ENCODE measurements at places on chromosomes 3 and 15.

- no peak for DNase-seq
Observed at GRCh38 chr3:111863942-111864694, 5.1 kb downstream of the PHLDB2 start.

GRCh38 chr3:24435584-24435983 lies 59.1 kb downstream of the THRB start:
- DNase-seq = no peak

GRCh38 chr3:56887402-56888025 lies 85.8 kb upstream of the ARHGEF3 start:
- DNase-seq = no peak

DNA sequence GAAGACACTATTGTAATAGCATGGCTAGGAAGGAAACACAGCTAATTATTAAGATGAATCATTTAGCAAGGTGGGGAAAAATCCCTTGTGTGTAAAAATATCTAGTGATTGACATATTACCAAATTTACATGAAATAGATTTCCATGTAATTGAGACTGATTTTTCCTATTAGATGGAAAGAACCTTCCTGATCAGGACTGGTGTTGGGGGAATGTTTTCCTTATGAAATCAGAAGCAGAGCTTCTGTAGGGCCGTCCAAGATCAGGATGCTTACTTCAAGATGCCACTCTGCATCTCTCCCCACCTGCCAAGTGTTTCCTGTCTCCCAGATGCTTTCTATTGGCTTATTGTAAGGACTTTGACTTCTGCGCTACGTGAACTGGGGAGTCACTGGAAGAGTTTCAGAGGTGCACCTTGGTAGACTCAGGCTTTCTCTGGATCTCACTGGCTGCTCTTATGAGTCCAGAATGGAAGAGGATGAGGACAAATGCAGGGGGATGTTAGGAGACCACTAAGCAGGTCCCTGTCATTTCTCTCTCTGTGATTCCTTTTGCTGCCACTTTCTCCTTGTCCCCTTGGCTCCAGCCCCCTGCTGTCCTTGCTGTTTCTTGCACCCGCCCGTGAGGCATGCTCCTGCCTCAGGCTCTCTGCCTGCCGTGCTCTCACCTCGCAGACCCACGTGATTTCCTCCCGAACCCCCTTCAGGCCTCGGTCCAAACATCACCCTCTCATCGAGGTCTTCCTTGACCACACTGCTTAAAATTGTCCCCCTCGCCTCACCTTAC lies 30.1 kb downstream of the BTD start:
- no peak for DNase-seq

DNA sequence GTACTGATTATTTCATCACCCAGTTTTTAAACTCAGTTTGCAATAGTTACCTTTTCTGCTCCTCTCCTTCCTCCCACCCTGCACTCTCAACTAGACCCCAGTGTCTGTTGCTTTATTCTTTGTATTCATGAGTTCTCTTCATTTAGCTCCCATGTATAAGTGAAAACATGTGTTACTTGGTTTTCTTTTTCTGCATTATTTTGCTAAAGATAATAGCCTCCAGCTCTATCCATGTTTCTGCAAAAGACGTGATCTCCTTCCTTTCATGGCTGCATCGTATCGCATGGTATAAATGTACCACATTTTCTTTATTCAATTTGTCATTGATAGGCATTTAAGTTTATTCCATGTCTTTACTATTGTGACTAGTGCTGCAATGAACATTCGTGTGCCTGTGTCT lies 79.0 kb downstream of the NAALADL2 start:
- no peak for DNase-seq

GRCh38 chr3:76198086-76198485 lies 412.7 kb upstream of the ZNF717 start:
- DNase-seq = no peak

DNA sequence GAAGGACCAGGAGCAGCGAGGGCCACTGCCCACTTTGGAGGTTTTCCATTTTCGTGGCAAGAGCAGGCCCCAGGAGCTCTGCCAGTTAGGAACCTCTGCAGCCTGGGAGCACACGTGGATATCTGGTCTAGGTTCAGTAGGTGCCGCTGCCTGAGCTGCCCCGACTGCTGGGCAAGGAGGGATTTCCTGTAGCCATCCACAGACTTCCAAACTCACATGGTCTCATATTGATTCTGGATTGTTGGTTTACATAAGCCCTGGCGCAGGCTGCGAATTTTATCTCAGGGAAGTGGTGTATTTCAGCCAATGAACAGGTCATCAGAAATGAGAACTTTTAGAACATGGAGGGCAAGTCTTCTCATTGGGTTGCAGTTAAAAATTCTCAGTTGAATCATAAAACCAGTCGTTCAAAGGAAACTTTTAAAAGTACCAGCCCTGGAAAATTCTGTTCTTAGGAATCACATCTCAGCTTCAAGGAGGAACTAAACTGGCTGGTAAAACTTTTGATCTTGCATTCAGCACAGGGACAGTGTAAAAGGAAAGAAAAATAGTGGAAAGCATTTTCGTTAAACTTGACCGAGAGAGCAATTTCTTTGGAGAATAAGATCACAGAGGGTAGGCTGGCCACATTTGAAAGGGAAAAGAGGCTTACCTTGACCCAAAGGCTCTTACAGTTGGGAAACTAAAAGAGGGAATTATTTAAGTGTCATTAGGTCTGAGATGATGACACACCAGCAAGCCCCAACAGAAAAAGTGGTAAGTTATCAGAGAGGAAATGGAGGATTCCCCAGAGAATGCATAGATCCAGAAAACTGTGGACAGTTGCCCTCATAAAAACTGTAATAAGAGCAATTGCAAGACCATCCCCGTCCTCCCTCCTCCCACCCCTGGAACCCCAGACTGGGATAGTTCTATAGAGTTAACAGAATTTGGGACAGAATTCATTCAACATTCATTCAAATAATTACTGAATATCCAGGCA lies 6.4 kb upstream of the RTP3 start:
- DNase-seq = no peak

- DNase-seq = no peak
Observed at GRCh38 chr3:195450731-195451229, 8.0 kb upstream of the ACAP2 start.
